CD14-positive monocyte (primary cell): ENCODE measurements at places on chromosomes 13 and 19.
A peak's percentile ranks its signal among the peaks of the same experiment; 100 is the strongest.

DNA sequence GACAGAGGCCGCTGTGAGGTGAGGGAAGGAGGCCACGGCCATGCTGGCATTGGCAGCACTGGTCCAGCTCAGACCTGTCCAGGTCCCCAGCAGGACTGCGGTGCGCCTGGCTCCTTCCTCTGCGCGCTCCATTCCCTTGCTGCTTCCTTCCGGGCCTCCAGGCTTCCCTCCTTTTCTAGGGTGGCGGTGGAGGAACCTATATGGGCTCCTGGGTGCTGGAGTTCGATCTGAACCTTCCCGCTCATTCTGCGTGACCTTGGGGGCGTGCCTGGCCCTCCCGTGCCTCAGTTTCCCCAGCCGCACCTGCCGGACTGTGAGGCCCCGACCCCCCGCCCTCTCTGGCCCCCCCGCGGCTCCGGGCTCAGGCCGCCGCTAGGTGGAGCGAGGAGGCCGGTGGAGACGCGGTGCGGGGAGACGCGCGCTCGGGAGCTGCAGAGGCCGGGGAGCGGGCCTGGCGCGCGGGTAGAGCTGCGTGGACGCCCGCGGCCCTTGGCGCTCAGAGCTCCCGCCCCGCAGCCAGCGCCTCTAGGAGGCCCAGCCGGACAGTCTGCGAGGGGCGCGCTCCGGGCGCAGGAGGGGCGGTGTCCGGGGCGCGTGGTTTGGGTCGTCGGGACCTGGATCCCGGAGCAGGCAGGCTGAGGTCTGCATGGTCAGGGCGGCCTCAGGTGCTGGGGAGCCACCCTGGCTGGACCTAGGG, 29.9 kb downstream of the EFNA2 start:
- no peak for DNase-seq

- no peak for DNase-seq
Observed at GRCh38 chr13:45823583-45823982, 28.0 kb downstream of the SIAH3 start.

- no peak for DNase-seq
Observed at GRCh38 chr13:21987793-21988192, 316.9 kb downstream of the FGF9 start.

- peak; percentile 59 for DNase-seq
Observed at GRCh38 chr13:33548069-33548468, 262.5 kb upstream of the STARD13 start.

DNA sequence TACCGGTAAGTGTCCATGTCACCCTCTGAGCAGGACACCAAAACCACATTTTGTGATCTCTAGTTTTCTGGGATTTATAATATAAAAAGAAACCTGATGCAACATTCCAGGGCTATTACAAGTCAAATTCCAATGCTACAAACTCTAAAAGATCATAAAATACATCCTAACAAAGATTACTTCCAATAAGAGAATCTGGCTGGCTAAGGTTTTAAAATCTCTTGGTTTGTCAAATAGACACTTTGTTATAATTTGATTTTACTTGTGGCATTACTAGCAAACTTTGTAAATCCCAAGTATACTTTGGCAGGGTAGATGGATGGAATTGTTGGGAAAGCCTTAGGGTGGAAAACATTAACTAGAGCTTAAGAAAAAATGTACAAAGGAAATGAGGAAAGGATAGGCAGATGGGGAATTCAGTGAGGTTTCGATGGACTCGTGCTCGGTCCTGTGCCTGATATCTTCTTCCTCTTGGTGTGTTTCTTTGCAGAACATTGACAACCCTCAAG, 74.0 kb upstream of the POMP start:
- DNase-seq: no peak

DNA sequence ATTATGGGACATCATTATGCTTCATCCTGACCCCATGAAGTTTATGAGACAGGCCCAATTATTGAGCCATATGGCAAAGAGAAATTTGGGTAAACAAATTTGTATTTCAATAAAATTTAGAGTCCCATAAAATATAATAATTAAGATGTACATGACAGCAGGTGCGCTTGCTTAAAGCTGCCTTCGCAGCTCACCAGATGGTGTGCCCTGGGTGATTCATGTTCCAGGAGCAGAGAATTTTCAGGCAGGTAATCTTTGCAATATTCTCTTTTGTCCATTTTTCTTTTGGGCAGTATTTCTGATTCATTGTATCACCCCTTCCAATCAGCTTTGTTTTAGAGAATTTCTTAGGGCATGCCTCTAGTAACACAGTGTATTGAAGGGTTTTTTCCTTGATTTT, 39.5 kb upstream of the WASF3 start:
- DNase-seq: no peak

GRCh38 chr13:50156140-50156539, 140.9 kb downstream of the KCNRG start:
- no peak for DNase-seq

GRCh38 chr13:49436890-49437289, 7.0 kb downstream of the CAB39L start:
- DNase-seq: peak; percentile 5

DNA sequence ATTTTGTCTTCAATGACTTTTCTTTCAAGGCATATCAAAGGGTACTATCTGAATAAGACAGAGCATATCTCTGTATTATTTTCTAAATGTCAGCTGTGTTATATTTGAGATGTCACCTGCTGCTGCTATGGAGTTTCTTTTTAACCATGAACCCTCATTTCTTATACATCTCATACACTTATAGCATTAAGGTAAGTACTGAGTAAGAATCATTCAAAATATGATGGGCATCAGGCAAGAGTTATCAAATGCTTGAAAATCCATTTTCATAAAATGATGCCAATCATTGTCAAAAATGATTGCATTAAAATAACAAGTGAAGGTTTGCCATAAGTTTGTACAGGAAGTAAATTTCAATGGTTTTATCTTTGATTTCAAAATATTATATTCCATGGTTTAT, 2005.0 kb upstream of the PCDH20 start:
- no peak for DNase-seq

DNA sequence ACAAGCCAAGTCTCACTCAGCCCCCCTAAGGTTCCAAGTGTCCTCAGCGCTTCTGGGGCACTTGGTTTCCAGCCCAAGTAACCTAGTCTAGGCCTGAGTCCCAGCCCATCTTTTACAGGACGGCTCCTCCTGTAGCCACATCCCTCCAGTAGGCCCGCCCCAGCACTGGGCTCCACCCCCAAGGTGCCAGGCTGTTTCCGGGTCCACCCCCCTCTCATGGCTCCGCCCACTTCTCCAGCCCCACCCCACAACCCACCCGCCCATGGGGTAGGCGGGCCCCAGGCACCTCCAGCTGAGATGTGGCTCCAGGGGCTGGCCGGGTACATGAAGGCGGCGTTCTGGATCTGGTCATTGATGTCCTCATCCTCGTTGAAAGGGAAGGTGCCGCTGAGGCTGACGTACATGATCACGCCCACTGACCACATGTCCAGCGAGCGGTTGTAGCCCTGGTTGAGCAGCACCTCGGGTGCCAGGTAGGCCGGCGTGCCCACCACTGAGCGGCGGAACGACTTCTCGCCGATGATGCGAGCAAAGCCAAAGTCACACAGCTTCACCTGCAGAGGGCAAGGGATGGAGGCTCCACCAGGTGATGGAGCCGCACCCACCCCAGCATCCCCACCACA, 17.2 kb upstream of the DACT3 start:
- no peak for DNase-seq

- DNase-seq: no peak
Observed at GRCh38 chr19:19050731-19051130, 13.1 kb upstream of the SLC25A42 start.

GRCh38 chr19:34932494-34932893, 5.8 kb downstream of the ZNF30 start:
- no peak for DNase-seq

DNA sequence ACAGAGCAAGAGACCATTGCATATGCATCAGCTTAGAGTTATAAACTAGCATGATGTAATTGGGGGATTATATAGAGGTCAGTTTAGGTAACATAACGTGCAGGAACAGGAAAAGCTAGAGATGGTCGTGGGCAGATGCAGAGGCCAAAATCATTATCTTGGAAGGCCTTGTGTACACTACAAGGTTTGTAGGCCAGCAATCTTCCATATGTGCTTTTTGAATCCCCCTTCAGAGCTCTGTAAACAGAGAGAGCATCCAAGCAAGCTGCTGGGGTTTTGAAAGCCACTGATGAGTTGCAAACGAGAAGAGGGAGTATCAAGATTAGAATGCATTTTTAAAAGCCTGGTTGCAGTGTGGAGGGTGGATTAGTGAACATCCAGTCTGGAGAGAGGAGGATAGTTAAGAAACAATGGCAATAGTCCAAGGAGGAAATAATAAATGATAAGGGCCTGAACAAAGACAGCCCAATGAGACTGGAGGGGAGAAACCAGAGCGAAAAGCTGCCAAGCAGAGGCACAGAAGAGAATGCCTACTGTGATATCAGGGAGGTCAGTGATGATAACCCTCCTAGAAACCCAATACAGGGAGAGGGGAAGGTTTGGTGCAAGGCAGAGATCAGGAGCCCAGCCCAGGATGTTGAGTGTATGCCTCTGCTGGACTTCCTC, 109.6 kb downstream of the ZAR1L start:
- DNase-seq: no peak

DNA sequence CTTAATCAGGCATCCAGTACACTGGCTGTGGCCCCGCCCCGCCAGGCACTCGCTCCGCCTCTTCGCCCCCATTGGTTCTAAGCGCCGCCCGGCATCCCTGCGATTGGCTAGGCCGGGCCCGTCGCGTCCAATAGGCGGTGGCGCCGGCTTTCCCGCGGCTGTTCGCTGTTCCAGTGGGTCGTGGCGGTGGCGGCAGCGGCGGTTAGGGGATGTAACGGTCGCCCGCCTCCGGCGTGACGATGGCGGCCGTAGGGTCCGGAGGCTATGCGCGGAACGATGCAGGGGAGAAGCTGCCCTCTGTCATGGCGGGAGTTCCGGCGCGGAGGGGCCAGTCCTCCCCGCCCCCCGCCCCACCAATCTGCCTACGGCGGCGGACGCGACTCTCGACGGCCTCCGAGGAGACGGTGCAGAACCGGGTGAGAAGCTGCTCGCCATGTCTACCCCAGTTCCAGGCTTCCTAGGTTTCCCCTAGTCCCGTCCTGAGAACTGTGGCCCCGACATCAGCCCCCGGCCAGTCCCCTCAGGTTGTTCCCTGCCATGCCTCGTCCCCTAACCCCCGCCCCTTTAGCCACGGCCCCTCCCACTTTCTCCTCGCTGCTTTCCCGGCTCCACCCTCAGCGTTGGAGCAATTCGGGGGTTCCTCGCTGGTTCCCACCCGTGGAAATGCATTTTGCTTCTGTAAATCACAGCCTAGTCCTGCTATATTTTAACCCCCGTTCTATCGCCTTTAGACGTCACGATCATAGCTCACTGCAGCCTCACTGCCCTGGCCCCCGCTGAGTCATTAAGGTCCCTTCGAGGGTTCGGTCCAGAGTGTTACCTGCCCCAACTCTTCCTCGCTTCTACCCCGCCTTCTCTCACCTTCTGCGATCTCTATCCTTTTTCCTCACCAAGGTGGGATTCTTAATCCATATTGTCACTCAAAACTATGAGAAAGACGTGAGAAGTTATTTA, at the start of gene WDR62:
TSS of gene WDR62 (plus strand) at position 165 of the 954 bp plus-strand sequence. CDS start at position 240, 75 bp downstream.
- DNase-seq: peak; percentile 92

GRCh38 chr19:28468701-28469459, 744.1 kb downstream of the UQCRFS1 start:
- DNase-seq: peak; percentile 20

DNA sequence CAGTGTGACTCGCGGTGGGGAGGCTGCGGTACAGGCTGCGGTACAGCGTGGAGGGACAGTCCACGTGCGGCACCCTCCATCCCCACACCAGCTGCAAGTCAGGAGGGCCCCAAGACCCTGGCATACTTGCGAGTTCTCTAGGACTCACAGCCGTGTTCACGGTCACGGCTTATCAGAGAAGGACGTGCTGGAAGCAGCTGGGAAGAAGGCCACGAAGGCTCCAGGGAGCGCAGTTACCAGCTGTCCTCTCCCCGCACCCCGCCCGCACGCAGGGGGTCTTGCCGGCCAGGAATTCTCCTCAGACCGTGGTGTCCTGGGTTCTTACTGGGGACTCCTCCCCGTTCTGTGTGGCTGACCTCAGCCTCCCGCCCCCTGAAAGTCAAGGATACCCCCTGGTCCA, 6.2 kb downstream of the ZNF444 start:
- no peak for DNase-seq

DNA sequence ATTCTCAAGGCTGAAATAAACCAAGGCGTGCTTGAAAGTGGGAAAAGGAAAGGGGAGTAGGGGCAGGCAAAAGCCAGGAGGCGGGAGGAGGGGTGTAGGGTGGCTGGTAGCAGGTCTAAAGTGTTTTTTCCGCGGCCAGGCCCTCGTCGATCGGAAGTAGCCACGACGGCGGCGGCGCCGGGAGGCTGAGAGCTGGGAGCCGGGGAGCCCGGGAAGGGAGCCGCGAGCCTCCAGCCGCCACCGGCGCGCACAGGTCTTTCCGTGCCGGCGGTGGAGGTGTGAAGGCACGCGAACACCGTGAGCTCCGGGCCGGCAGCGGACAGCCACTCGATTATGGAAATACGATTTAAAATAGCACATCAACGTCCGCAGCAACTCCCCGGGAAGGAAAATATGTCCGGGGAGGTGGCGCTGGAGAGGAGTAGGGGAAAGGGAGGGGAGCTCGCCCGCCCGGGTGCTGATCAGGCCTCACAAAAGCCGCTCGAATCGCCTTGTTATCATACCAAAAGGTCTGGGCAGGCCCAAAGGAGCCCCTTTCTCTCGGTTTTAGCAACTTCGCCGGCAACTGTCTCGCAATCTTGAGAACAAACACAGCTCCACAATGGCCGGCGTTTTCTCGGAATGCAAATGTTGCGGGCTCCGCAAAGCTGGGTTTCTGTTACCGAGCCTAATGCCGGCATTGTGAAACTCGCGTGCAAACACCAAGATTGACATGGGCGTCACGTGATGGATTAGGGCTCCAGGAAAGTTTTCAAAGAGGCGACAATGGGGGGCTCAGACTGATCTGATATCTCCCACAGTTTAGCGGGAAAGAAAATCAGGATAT, 2.9 kb upstream of the PCDH8 start:
- DNase-seq: peak; percentile 22

DNA sequence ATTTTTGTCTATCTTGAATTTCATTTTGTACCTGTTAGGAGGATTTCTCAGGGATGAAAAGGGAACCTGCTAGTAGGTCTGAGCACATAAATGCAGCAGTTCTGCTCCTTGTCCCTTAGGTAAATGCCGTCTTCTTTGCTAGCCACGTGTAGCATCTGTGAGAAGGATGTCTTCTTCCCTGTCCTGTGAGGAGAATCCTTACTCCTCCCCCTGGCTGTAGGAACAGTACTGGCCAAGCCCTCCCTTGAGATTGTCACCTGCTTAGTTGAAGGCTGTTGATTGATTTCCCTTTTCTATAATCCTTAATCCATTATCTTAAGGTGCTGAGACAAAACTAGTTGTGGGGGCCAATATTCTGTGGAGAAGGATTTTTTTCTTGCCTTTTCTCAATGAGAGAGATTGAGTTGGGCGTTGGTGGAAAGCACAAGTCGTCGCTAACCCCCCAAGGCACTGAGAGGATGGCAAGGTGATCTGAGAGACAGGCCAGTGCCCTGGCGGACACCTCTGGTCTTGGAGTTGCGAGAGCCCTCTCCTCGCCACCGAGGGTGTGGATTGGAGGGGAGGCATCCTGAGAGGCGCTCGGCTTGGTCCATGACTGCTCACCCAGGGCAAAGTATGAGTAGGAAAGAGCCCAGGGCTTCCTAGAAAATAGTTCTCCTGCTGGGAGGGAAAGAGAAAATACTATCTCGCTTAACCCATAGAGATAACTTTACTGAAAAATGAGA, 216.7 kb downstream of the ATP8A2 start:
- no peak for DNase-seq
